ENCODE measurements at places on chromosomes 3 and 15.

GRCh38 chr3:129736070-129736469 is 129.6 kb upstream of the PLXND1 start:
- DNase-seq = no peak

DNA sequence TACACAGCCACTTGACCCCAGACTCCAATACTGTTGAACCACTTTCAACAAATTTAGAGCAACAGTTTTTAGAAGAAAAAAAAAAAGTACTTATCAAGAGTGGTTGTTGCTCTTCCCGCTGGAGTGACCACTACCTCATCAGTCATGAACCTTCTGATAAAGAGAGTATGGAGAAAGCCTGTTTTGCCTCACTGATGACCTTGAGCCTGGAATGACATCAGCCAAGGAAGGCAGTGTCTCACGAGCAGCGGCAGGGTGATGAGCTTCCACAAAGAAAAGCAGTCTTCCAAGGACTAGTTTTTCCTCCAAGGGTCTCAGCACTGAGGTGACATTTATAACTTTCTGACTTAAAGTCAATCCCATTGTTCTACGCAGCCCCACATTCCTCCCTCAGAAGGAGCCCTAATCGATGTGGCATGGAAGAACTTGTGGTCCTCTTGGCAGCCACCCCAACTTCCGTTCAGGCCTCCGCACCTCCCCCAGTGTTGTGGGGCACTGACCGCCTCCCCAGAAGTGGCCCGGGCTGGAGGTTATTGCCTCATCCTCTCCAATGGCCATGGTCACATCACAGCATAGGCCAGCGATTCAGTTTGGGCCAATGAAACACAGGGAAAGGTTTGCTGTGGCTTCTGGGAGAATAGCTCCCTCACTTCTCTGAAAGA is 1.8 kb upstream of the CYP11A1 start:
- no peak for DNase-seq

- no peak for DNase-seq
Observed at GRCh38 chr3:135084405-135084804, 289.3 kb downstream of the EPHB1 start.

GRCh38 chr3:129838086-129838485 is 55.4 kb downstream of the TMCC1 start:
- no peak for DNase-seq

DNA sequence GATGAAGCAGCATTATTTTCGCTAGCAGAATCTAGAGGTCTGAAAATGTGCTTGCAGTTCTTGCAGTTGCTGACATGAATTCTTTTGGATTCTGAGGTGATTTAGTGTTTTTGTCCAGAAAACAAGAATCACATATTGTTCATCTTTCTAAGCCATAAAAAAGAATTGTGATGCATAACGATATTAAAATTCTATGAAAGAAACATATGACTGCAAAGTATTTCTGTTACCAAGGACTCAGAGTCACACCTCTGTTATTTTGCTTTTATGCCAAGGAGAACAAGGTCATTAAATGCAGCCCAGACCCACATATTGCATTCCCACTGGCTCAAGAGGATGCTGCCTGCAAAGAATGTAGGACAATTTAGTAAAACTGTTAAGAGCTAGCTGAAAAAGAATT is 299.8 kb upstream of the GPR149 start:
- no peak for DNase-seq

DNA sequence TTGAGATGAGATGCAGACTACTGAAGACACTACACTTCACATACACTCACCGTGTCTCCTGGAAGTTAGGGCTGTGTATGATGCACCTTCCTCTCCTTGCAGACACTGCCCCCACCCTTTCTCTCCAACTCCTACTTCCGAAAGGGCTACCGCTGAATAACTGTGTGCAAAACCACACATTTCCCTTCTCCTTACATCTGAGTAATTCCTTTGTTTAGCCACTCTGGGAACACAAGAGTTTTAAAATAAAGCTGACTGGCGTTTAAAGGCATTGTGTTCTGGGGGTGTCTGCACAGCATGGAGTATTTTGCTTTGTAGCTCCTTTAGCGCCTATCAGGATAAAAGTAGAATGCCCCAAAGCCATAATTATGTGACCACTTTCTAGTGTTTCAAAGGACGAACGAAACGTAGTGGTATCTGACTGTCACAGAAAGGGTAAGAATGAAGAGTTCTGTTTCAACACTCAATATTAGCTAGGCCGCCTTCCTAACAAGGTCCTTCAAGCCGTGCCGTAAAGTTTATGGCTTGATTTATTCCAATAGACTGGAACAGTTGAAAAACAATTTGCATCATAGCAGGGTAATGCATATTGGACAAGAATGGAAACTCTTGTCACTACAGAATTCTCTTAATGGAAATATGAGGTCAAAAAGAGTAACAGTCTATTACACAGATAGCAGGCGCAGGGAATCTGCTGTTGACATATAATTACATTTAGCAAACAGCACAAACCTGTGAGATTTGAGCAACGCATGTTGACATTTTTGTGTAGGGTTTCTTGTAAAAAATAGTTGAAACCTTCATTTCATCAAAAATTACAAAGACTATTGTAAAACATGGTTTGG is 619.9 kb downstream of the FOXP1 start:
- DNase-seq = no peak

DNA sequence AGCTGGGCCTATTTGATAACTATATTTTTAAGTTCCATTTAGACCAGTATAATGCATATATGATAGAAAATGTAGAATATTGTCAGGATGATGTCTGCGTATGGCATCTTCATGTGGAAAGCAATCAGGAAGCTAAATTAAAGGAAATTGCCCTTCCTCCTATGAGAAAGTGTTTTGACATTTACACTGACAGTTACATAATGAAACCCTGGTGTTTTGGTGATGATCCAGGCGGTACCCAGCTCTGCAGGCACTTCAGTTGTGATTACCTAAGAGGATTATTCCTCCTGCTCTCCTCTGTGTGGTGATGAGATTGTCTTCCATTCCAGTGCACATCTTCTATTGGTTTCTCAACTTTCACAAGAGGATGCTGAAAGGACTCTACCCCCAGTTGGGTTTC is 126.5 kb upstream of the MITF start:
- no peak for DNase-seq

All from stimulated activated CD8-positive, alpha-beta memory T cell treated with anti-CD3 and anti-CD28 coated beads, Interleukin-7, amount 100 ng/mL, for 24 hours (primary cell).